Natural killer cell (primary cell): ENCODE measurements at places on chromosomes 3 and 15.

- no peak for DNase-seq
Measured at GRCh38 chr3:14761121-14761672, 57.6 kb upstream of the FGD5 start.

GRCh38 chr15:84887938-84888337, 3.5 kb downstream of the SLC28A1 start:
- DNase-seq, result no peak

DNA sequence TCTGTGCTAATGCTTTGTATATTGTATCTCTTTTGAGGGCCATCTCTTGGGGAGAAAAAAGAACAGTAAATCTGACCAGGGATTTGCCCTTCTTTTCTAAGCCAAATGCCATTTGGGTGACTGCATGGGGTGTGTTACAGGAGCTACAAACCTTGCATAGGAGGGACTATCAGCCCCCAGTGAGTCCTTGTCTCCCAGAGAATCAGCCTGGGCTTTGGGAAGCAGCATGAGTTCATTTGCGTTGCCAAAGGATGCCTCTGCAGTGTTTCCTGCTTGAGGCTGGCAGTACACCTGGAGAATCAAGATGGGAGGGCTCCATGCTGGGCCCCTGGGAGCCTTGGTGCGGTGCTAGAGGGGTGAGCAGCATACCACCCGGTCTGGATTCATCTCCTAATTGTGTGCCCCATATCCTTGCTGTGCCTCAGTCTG, 49.6 kb upstream of the POLG start:
- DNase-seq, result no peak

DNA sequence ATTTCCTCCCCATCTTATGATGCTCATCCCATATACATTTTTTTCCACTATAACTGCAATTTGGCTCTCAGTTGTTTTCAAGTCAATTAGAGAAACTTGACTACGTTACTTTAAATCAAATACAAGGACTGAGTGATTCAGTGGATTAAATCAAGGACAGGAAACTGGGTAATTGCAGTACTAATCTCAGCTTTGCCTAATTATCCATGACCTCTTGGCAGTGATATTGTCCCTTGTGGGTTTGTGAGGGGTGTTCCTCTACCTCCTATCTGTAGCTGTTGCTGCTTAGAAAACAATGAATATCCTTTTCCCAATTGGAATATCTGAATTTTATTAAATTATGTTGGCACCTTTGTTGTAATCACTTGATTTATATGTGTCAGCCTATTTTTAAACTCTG, 79.4 kb downstream of the ZPLD1 start:
- no peak for DNase-seq

DNA sequence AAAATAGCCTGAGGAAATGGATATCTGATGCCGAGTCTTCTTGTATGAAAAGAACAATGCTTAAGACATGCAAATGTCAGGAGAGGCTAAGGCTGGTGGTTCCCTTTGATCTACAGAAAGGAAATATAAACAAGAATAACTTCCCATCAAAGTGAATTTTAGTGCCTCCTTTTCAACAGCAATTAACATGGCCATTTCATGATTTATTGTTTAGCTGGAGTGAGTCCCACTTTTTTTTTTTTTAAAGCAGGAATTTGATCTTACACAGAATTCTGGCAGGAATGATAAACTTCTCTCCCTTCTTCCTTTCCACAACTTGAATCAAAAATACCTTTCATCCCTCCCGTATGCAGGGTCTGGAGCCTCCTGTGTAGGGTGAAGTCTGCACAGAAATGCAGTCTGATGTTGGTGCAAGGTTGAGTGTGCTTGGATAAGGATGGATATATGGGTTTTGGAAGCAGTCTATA, 287.0 kb downstream of the MEX3B start:
- DNase-seq, result no peak

DNA sequence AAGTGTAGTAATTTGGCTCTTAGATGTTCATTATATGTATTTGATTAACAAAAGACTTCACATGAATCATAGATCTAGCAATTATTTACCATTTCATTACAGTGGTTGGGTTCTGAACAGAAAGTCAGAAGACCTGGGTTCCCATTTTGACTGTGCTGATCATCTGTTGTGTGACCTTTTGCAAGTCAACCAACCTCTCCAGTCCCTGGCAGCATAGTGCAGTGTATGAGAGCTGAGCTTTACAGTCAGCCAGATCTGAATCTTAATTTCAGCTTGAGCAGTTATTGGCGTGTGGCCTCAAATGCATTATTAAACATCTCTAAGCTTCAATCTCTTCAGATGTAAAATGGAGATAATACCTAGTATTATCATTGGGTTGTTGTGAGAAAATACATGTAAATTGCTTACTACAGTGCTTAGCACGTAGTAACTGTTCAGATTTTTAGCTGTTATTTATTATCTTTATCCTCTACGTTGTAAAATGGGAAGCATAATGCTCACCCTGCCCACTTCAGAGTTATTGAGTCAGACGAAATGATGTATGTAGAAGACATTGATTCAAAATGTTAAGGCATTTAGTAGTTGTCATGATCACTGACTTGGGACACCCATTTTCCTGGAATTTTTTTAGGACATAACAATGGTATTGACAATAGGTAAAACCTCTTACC, 104.0 kb downstream of the KLHL25 start:
- peak; percentile 53 for DNase-seq

- no peak for DNase-seq
Measured at GRCh38 chr3:155449613-155450267, 156.3 kb upstream of the STRIT1 start.

GRCh38 chr15:50944672-50945071, 36.2 kb downstream of the AP4E1 start:
- no peak for DNase-seq

DNA sequence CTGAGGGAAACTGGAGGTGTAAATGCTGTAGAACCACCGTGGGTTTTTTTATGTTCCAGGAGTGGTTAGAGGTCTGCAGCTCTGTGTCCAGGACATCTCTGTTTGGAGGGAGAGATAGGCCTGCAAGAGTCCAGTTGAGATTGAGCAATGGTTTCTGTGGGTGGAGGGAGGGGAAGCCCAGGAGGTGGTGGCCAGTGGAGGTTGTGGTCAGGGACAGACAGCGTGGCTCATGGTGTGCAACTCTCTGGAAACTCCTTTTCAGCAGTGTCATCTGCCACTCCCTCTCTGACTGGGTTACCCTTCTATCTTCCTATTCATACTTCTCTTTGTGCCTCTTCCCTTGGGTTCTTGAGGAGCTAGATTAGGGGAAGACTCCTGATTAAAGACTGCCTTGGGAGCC, 9.6 kb downstream of the XCR1 start:
- DNase-seq, result no peak

DNA sequence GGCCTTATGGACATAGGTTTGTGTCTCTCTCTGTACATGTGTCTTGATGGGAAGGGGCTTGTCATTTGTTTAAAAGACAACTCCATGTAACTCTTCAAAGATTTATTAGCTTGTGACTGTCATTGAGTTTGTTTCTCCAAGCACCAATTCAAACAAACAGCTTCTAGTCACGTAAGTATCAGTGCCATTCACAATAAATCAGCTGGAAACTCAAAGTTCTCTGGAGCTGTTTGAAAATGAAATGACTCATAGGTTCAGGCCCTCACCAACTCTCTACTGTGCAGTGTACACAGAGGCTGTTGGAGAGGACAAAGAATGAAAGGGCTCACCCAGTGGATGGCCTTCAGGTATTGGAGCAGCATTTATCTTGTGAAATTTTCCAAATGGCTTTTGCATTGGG, 476.3 kb downstream of the AGBL1 start:
- DNase-seq, result no peak

DNA sequence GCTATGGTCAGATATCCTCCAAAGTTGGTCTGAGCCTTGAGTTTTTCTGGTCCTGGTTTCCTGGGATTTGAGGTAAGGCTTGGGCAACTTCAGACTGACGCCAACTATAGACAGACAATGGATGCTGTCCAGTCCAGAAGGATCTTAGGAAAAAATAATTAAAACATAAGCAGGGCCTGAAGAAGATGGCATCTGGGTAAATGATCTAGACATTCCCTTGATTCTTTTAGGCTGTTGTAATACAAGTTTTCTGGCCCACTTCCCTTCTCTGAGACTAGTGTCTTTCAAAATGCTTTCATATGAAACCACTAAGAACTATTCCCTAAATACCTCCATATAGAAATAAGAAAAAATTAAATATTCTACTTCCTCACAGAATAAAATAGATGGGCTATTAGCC, 47.7 kb upstream of the PLXND1 start:
- DNase-seq, result no peak

DNA sequence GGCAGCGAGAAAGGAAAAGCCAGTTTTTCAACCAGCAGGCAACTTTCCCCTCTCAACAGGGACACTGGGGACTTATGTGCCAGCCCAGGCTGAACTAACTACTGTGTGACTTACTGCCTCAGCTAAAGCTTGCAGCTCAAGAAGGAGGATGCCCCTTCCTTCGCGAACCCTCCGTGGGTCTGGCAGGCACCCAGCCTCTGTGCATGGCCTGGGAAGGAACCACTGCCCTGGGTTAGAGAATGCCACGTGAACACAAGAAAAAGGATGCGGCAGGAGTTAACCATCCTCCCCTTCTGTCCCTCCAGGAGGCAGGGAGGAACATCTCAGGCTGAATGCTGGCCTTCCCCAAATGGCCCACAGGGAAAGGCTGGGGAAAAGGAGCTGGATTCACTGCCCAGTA, 29.0 kb downstream of the CHDH start:
- no peak for DNase-seq

DNA sequence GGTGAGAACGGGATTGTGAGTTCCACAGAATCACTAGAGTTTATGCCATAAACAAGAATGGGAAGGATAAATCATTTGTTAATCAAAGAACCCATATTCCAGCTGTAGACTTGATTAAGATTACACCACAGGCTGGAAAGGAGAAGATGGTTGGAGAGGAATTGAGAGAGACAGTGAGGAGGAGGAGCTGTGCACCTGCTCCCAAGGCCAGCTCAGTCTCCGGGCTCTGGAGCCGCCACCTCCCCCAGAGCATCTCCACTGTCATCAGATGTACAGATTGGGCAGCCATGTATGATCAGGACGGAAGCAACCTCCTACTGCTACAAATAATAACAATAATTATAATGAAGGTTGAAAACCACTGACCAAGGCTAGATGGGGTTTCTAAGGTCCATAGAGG, 170.0 kb downstream of the MINAR1 start:
- DNase-seq, result no peak

GRCh38 chr3:186361762-186362536, at the start of gene DGKG:
TSS of gene DGKG (minus strand) at chr3:186362234. CDS start at chr3:186320459, 41,775 bp downstream.
- DNase-seq, result peak; percentile 17

GRCh38 chr15:39592500-39592899, 11.6 kb downstream of the THBS1 start:
- DNase-seq, result no peak

DNA sequence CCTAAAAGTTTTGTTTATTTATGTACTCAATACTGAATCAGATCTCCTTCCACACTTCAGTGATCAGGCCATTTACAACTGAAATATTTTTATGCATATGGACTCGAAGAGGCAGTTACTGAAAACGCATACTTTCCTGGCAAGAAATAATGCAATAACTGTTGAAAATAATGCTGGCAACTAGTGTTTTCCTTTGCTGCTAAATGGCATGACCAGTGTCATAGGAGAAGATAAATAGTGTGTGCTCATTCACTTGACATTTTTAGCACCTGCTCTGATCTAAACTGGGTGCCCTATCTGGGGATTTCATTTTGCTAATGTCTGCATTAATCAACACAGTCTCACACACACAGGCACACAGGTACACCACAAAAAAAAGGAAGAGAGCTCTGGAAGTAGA, 695.2 kb downstream of the TUSC7 start:
- no peak for DNase-seq

DNA sequence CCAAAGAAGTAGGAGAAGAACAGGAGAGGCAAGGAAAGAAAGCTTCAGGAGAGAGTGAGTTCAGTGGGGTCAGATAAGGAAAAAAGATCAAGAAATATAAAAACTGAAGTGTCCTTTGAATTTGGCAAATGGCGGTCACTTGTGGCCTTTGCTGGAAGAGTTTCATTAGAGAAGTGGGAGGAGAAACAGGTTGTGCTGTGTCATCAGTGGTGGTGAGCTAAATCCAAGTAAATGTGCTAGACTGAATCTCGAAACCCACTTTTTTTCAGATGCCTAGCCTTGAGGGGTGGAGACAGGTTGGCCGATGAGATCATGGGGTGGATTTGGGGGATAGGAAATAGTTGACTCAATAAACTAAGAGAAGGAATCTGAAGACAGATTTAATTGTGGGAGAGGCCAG, 43.7 kb downstream of the CHRD start:
- DNase-seq, result no peak
